ENCODE measurements at places on chromosomes 7 and 10.

- DNase-seq: peak; percentile 93
Observed at GRCh38 chr10:93445097-93445960, 36.8 kb downstream of the MYOF start.

GRCh38 chr7:92674379-92674778 is 84.2 kb upstream of the FAM133B start:
- no peak for DNase-seq

DNA sequence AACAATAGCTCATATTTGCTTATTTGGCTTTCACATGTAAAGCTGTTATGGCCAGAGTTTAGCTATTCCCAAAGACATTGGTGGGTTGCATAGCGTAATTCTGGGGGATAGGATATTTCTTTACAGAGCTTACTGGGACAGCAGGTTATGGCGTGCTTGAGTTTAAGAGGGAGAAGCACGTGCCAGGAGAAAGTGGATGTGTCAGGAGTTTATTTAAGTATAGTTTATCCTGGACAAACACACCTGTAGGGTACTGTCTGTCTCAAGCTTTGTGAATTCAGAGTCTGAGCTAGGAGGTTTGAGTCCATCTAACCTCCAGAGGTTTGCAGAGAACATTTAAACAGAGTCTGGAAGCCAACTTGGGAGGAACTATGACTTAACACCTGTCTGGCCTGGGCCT is 21.3 kb downstream of the GBF1 start:
- DNase-seq: no peak

DNA sequence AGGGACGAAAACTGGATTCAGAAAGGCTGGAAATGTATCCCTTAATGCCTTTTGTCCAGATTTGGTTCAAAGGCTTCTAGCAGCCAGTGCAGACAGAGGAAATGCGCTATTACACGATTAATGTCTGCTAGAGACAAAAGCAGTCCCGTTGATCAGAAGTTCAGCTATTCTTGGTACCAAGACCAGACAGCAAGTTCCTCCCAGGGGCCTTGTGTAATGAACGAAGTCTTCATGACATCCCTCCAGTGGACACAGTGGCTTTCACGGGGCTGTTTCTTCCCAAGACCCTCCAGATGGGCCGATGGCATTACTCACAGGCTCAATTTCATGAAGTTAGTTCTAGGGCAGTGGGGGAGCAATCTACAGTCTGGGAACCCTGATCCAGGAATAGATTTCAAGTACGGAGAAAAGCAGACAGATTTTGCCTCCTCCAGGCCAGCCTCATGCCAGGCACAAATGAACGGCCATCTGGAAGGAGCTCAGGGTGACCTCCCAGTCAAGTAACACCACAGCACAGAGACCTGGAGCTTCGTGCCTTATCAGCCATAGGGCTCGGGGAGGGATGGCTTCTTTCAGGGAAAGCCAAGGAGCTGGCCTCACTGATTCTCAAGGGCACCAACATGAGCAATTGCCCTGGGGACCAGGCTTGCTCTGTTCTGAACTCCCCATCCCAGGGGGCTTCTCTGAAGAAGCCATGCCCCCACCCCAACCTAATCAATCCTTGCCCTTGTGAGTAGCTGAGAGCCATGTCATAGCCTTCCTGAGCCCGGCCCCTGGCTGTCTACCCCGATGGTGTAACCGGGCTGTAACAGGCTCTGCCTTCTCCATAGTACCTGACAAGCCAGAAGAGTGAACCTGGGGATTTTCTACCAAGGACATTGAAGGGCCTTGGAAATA is 101.1 kb downstream of the PRKAG2 start:
- no peak for DNase-seq
